ENCODE measurements at places on chromosomes 4 and X.
A peak's percentile ranks its signal among the peaks of the same experiment; 100 is the strongest.

GRCh38 chr4:37225778-37226177, 18.8 kb upstream of the NWD2 start:
- no peak for DNase-seq

- no peak for DNase-seq
These were observed 78.8 kb downstream of the NFKB1 start for GRCh38 chr4:102579794-102580462.

GRCh38 chr4:118034053-118034785, at the start of gene NDST3:
Gene NDST3, plus strand, starts transcription at chr4:118034486. Its CDS starts 19,425 bp downstream, at chr4:118053911.
- DNase-seq, result peak; percentile 88

- no peak for DNase-seq
These were observed 582.3 kb downstream of the FSTL5 start for GRCh38 chr4:161581262-161582230.

DNA sequence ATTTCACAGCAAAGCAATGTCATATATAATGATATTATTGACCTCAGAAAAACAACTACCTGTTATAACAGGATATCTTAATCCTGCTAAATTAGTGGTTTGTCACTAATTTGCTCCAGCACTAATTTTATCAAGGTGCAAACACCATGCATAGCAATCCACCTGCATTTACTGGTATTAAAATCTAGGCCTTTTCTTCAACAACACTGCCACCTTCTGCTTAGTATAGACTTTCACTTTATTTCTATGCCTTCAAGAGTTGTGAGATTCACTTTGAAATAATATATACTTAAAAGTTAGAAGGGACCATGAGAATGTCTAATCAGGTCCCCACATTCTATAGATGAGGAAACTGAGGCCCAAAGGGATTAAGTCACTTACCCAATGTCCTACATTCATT, 82.1 kb upstream of the IQCM start:
- peak; percentile 13 for DNase-seq

GRCh38 chrX:107646735-107647134, 18.4 kb downstream of the PRPS1 start:
- no peak for DNase-seq

DNA sequence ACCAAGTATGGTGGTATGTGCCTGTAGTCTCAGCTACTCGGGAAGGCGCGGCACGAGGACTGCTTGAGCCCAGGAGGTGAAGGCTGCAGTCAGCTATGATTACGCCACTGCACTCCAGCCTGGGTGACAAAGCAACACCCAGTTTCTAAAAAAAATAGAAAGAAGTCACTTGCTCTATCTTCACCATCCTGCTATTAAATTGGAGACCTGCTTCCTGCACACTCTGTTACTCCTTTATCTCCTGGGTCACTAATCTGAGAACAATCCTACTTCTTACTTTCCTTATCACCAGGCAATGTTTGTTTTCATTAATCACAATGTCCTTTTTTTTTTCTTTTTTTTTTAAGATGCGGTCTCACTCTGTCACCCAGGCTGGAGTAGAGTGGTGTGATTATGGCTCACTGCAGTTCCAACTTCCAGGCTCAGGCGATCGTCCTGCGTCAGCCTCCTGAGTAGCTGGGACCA, 16.2 kb downstream of the PRKX start:
- DNase-seq, result no peak

DNA sequence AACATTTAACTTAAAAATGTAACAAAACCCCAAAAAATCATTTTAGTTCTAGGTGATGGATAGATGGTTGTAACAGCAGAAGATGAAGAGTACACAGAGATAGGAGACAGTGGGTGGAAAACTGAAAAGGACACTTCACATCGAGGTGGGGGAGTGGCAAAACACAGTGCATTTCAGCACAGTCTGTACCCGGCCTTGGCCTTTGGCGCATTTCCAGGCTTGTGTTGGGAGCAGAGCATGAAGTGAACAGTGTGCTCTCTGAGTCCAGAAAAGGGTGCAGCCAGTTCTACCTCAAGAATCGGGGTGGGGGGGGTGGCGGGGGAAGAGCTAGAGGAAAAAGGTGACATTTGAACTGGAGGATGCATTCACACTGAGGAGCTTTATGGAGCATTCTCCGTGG, 4.3 kb downstream of the TSPYL2 start:
- DNase-seq, result no peak

DNA sequence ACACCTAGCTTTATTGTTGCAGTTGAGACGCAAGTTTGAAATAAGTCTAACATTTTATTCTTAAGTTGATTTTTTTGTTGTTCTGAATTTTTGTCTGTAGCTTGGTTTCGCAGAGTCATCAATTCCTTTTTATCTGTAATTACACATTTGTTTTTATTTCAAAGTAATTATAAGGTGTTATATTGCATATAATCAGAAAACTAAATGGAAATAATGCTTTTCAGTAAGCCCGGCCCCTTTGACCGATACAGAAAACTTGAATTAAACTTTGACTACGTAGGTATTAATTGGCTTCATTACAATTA, 2.1 kb downstream of the KDM6A start:
- DNase-seq, result no peak

- no peak for DNase-seq
These were observed 52.0 kb downstream of the HMX1 start for GRCh38 chr4:8819473-8820177.

GRCh38 chrX:8235026-8235425, 64.0 kb upstream of the VCX2 start:
- no peak for DNase-seq

- no peak for DNase-seq
These were observed 18.4 kb downstream of the CT47B1 start for GRCh38 chrX:120857240-120857639.

GRCh38 chr4:7201420-7202305, 9.3 kb downstream of the SORCS2 start:
- DNase-seq, result no peak

- no peak for DNase-seq
These were observed 71.8 kb downstream of the PSAPL1 start for GRCh38 chr4:7362862-7363430.

- no peak for DNase-seq
These were observed 4.7 kb upstream of the HELT start for GRCh38 chr4:185013417-185014125.

GRCh38 chr4:121180558-121180957, 16.4 kb upstream of the TNIP3 start:
- DNase-seq, result no peak

DNA sequence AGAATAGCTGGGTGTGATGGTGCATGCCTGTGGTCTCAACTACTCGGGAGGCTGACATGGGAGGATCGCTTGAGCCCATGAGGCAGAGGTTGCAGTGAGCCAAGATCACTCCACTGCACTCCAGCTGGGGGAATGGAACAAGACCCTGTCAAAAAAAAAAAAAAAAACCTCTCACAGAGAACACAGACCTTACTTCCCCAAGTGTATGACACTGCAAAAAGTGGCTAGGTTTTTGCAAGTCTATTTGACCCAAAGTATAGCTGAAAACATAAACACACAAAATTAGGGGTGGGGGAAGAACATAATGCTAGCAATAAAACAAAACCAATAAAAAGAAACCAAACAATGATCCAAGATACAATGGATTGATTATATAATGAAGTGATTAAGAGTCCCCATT, 6.7 kb downstream of the LAMP2 start:
- no peak for DNase-seq

- DNase-seq, result no peak
These were observed 386.1 kb upstream of the HS3ST1 start for GRCh38 chr4:11814758-11815157.

- no peak for DNase-seq
These were observed 408.2 kb downstream of the SMARCA1 start for GRCh38 chrX:129115104-129115503.

DNA sequence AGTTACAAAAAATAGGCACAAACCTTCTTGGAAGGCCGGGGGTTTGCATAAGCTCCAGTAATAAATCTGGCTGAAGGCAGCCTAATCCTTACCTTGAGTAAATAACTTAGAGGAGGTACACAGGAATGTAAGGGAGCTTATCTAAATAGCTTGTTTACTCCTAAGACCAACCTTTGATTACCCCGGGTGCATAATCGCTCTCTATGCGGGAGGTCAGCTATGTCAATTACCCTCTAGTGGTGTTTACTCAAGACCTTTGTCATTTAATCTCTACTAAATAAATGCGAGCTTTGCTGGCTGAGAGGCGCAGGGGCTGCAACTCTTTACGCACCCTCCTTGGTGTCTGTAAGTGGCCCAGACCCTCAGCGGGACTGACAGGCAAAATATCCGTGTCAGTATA, 50.2 kb upstream of the MAP9 start:
- DNase-seq, result no peak

GRCh38 chrX:45715748-45716147, 515.1 kb upstream of the DIPK2B start:
- no peak for DNase-seq

GRCh38 chrX:108211301-108211700, 119.7 kb downstream of the ATG4A start:
- DNase-seq, result no peak

- DNase-seq, result no peak
These were observed 20.6 kb downstream of the ZNF721 start for GRCh38 chr4:478373-478772.

- DNase-seq, result no peak
These were observed 476.4 kb downstream of the AFF2 start for GRCh38 chrX:148976571-148977400.

DNA sequence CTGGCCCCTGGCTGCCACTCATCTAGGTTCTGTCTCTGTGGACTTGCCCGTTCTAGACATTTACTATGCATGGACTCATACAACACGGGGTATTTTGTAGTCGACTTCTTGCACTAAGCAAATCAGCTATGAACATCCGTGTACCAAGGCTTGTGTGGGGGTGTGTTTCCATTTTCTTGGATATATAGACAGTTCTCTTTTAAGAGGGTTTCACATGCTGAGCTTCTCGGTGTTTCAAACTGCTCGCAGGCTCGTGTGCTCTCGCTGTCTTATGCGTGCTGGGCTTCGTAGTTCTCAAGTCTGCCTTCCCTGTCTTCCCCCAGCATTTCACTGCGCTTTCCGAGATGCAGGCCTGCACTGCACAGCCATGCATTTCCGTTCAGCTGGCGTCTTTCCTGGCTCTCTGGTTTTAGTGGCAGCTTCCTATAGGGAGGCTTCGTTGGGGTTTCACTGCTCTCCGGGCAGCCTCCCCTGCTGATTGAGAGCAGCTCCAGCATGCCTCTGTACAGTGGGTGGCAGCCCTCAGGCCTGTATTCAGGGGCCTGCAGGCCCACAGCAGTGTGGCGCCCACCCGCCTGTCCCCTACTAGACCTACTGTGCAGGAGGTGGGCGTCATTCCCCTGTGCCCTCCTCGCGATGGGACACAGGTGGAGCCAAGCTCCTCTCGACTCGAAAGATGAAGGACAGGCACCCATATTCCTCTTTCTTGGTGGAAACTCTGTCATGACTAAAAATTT, 27.6 kb downstream of the ZBTB49 start:
- no peak for DNase-seq

- DNase-seq, result no peak
These were observed 50.6 kb upstream of the PHOX2B start for GRCh38 chr4:41799126-41799525.

- no peak for DNase-seq
These were observed 43.9 kb downstream of the RAB40A start for GRCh38 chrX:103475381-103475780.

DNA sequence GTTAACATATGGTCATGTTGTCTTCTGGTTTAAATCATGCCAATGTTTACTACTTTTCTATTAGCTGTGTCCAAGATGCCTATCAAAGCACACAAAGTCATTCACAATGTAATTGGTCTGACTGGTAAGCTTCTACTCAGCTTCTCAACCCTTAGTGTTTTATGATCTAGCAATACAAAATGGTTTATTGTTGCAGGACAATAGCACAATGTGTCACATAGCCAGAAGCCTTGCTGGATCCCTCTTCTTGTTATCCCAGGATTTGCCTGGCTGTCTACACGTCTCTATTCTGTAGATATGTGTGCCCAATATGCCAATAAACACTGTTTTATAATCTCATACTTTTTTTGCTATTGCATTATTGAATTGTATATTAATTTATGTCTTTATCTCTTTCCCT, 1111.0 kb upstream of the AGA start:
- no peak for DNase-seq

DNA sequence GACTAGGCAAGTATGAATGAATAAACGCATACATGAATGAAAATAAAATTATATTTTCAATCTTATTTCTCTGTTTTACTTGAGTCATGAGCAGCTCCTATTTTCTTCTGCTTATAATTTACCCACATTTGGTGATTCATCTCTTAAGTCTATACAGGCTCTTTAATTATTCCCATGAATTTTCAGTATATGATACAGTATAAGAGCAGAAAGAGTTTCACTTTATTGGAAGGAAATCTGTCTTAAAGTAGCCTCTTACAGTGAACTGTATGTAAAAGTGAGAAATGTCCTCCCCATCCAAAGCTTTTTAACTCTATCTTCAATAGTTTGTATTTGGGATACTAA, 50.8 kb downstream of the TMEM165 start:
- no peak for DNase-seq

GRCh38 chr4:180641495-180641894, 1601.7 kb upstream of the TENM3 start:
- DNase-seq, result no peak

GRCh38 chr4:185470501-185471195, 885 bp downstream of the CCDC110 start:
- DNase-seq, result peak; percentile 53

GRCh38 chr4:53676402-53676871, 85.2 kb upstream of the LNX1 start:
- no peak for DNase-seq

GRCh38 chr4:53057679-53058078, 195.6 kb downstream of the RASL11B start:
- no peak for DNase-seq

- no peak for DNase-seq
These were observed 79.1 kb downstream of the MID1IP1 start for GRCh38 chrX:38880296-38880854.

GRCh38 chrX:1041091-1041490, 171.4 kb downstream of the CRLF2 start:
- no peak for DNase-seq

- DNase-seq, result peak; percentile 38
These were observed 35.0 kb downstream of the FBXW7 start for GRCh38 chr4:152500800-152501434.

GRCh38 chr4:77010841-77011354, 61.3 kb downstream of the SEPTIN11 start:
- no peak for DNase-seq

GRCh38 chrX:88397551-88397950, 349.5 kb upstream of the CPXCR1 start:
- DNase-seq, result no peak

DNA sequence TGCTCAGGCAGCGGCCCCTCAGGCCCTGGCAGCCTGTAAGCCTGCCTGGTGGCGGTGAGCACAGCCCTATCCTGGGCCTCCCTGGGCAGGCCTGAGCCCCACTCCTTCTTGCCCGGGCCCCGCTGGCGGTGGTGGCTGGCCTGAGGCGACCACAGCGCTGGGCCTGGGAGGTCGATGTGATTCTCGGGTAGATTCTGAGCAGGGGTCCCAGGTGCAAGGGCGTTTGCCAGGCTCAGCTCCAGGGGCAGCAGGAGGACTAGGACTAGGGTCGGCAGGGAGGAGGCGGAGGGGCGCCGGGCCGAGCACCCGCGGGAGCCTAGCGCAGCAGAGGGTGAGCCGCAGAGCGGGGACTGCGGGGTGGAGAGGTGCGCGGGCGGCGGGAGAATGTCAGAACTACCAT, 17.0 kb downstream of the FAM9A start:
- DNase-seq, result no peak
